DMS153 (cell line): ENCODE measurements at places on chromosomes 12 and 14.

DNA sequence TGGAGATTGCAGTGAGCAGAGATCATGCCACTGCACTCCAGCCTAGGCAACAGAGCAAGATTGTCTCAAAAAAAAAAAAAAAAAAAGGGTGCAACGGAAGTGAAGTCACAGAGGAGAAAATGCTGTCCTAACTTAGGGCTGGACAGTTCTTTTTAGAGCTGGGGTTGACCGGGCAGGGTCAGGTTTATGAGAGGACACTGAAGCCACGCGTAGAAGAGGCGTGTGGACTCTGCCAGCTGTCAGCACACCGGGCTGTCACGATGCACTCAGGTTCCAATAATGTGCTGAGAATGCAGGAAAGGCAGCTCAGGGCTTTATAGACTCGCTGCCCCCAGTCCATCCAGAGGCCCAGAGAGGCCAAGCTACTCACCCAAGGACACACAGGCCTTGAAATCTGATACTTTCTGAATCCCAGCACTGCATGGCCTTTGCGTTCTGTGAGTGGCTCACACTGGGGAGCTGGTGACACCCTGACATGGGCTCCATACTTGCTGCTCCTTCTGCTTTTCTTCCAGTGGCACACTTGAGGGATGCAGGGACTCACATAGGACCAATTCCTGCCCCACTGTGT, 28.9 kb upstream of the SPPL3 start:
- DNase-seq, result no peak

- no peak for DNase-seq
Observed at GRCh38 chr12:122395319-122395718, 27.1 kb downstream of the CLIP1 start.

GRCh38 chr12:109804820-109805761, 28.1 kb downstream of the TRPV4 start:
- no peak for DNase-seq

- no peak for DNase-seq
Observed at GRCh38 chr12:55703901-55704761, 3.6 kb downstream of the ITGA7 start.

- DNase-seq, result no peak
Observed at GRCh38 chr12:11795913-11796459, 146.5 kb downstream of the ETV6 start.
